Activated naive CD8-positive, alpha-beta T cell treated with anti-CD3 and anti-CD28 coated beads for 36 hours (primary cell): ENCODE measurements at places on chromosomes 2 and 18. TPM values are rescaled to one million over a fixed set of nuclear protein-coding genes. Genes with fewer than 3 reads are reported as not detected.

MAP3K19 gene
- total RNA-seq: not detected

CYP20A1 gene
- total RNA-seq: 20.6 TPM

SERPINB3 gene
- not detected for total RNA-seq

- no peak for DNase-seq
These were observed 462.6 kb upstream of the TMEFF2 start for GRCh38 chr2:192657362-192657761.

- DNase-seq: no peak
These were observed 1671.8 kb upstream of the DDX18 start for GRCh38 chr2:116142644-116143227.

DNA sequence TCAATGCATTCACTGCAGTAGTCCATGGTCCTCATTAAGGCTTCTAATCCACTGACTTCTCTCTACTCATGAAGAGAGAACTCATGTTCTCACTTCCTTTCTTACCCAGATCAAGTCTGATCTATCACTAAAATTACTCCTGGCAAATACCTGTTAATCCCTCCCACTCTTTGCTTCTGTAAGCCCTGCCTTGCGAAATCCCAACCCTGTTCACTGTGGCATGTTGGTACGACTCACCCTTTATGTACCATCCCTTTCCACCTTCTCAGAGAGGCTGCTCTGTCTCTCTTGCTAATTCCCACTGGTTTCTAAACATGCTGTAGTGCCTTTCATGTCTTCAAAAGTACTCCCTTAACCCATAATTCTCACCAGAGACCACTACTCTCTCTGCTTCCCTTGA, 272.2 kb upstream of the ACVR2A start:
- DNase-seq: no peak

DNA sequence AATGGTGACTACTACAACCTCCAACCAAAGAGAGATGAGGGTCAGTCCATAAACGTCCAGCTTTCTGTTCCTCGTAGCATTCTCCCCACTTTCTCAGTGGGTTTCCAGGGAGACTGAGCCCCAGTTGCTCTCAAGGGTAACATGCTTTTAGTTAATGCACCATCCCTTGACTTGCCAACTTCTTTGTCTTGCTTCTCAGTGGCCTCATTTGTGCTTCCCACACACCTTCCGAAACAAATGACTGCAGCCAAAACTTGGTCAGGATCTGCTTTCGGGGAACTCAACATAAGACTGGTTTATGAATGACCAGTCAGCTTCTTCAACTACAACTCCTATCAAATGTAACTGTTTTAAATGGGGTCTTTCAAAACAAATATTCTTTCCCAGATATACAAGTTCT, 94.1 kb downstream of the COL6A3 start:
- no peak for DNase-seq

DNA sequence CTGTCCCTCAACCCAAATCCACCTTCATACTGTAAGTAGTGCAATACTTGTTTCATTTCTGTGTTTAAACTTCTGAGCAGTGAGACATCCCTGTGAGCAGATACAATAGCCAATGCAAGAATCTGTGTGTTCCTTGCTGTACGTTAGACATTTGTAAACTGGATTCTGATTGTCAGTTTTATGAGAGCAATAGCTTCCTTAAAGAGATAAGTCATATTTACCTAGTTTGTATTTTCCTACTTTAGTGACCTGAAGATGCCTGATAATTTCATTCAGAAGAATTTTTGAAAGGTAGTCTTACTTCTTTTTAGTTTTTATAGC, 90.7 kb downstream of the DPP4 start:
- no peak for DNase-seq

DNA sequence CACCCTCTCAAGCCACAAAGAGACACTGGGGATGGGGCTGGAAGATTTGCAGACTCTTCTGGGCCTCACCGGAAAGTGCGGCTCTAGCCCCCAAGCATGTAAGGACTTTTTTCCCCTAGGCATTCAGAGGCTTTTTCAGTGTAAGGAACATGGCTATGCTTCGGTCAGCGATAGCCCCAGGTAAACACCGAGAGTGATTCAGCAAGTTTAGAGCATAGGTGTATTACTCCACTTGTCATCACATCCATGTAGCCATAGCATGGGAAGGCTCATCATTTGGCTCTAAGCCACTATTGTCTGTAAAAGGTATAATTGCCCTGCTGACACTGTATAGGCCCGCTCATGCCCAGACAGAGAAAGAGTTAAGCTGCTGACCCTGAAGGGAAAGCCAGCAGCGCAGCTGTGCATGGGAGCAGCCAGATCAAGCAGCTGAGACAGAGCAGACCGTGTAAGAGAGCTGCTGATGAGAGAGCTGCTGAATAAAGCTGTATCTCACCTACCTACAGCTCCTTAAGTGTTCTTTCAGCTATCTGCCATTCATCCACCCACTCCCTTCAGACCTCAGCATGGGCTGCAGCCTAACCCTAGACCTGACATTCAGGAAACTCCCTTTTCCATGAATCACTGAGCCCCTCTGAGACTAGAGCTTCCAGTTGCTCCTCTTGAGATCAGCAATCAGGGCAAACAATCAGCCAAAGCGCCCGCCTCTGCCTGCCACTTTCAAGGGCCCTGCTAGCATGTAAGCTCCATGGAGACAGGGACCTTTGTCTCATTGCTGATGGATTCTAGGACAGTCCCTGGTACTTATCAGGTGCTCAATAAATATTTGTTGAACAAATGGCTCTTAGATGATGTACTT, 25.5 kb downstream of the LGALSL start:
- no peak for DNase-seq

DNA sequence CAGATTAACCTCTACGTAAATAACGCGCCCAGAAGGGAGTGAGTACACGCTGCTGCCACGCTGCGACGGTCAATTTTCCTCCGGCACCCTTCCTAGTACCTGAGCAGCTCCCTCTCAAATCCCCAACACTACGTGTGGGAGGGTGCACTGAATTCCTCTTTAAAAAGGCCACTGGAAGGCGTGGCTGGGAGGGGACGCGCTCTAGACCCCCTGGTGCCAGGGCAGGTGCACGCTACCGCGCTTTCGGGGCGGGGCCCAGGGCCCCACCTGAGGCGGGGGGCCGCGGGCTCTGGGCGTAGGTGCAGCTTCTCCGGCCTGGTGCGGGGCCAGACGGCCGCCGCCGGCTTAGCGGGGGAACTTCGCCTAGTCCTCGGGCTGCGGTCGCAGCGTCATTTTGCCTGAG, 668 bp upstream of the ANKRD12 start:
- DNase-seq: no peak
